HFFc6 (cell line): ENCODE measurements at places on chromosomes 4 and X.

DNA sequence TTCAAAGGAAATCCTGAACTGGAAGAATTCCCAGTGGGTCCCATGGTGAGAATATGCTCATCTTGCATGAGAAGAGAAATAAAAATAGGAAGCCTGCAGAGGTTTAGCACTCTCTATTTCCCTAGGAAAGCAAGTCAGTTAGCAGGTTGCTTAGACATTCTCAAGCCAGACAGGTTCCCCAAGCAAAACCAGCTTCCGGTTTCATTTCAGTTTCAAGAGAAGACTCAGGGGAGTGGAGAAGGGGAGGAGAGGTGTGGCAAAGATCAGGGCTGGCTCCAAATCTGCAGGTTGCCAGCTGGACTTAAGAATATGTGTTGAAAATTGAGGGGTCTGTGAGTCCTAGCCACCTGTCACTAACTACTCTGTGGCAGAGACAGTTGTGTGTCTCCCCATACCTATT is 107.5 kb downstream of the CLNK start:
- DNase-seq, result no peak

- no peak for DNase-seq
These were observed 45.7 kb upstream of the DHRSX start for GRCh38 chrX:2546496-2546895.

GRCh38 chr4:6415031-6415705 is 57.2 kb downstream of the PPP2R2C start:
- no peak for DNase-seq

- no peak for DNase-seq
These were observed 255.8 kb downstream of the OPHN1 start for GRCh38 chrX:68177542-68177941.

DNA sequence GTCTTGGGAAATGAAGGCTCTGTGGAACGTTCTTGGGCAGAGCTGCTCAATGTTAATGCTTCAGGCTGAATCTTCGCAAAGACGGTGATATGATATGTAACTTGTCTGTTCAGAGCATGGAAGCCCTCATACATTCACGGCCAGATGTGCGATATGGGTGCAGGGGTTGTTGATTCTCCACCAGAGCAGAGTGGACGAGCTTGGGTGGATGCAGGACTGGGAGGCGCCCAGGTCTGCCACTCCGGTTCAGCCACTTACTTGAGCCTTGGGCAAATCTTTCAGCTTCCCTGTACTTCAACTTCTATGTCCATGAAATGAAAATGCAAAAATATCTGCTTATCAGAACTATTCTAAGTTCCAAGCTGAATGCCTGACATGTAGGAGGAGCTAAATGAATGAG is 47.4 kb upstream of the MND1 start:
- DNase-seq, result no peak

DNA sequence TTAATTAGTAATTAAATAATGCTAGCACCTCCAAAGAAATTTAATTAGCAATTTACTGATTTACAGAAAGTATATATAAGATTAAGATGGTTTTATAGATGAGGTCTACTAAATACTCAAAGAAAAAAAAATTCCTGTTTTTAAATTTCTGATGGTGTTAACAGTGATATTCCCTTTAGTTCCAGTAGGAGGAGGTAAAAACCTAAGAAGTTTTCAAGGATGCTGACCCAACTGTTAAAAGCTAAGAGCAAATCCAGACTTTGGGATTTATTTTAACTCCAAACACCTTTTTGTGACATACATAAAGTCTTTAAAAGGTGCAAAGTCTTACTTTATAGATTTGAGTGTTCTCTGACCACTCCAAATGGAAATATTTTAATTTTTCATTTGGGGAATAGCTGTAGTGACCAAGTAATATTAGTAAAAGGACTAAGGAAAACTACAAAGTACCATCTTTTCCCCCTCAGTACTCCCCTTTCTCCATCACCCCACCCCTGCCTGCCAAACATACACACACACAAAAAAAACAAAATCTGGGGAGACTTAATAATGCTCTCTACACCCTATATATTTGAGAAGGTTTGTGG is 34.2 kb upstream of the CSN1S1 start:
- DNase-seq, result no peak

GRCh38 chrX:108292053-108292452 is 146.2 kb downstream of the COL4A6 start:
- DNase-seq, result no peak

DNA sequence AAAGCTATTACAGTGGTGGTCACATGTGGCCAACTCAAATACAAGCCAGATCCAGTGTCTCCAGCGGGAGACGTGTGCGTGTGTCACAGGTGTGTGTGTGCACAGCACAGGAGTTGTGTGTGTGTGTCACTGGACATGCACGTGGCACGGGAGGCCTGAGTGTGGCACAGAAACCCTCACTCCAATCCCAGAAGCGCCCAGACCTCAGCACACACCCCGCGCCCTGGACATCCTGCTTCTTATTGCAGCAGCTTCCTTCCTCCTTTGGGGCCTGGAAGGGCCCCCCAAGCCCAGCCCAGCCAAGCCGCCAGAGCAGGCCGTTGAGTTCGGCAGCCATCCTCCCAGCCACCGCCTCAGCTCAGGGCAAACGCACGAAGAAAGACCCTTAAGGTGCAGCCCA is 37.9 kb downstream of the ACOX3 start:
- DNase-seq, result no peak

- DNase-seq, result no peak
These were observed 174.0 kb upstream of the PRPS2 start for GRCh38 chrX:12617241-12617640.

DNA sequence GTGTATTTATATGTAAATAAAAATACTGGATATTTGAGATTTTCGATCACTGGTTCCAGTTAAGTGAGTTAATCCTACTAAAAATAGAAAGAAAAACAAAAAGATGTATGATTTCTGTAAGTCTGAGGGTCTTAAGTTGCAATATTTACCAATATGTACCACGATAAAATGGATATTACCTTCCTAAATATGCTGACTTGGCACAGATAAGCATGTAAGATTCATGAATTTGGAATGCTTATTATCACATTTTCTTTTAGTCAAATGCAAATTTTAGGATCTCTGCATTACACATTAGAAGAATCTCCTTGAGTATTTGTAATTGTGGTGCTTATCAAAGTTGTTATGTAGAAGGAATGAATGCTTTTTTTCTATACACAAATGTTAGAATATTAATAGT is 1018.3 kb upstream of the GRID2 start:
- no peak for DNase-seq

DNA sequence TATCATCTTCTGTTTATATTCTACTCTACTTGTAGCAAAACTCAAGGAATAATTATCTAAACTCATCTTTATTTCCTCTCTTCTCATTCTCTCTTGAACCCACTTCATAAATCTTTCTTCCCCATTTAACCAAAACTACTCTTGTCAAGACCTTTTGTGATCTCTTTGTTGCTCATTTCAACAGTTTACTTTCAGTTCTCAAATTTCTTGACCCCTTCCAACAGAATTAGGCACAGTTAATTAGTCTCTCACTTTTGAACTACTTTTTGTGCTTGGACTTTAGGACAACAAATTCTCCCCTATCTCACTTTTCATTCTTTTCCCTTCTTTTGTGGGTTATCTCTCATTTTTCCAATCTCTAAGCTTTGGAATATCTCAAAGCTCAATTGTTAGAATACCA is 27.4 kb upstream of the CAMK2D start:
- DNase-seq, result no peak

DNA sequence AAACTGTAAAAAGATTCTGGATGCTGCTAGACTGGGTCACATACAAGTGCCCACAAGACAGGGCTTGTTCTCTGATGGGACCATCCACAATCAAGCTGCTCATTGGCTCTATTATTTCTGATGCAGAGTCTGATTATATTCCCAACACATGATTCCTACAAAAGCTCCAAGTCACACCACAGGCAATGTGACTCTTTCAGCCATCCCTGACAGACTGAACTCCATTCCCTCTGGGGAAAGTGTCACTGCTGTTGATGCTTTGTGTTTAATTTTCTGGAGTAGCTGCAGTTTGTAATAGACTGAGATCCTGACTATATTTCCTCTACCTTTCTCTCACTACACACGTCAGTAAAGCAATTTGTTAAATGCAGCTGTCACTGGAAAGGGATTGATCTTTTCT is 55.4 kb upstream of the BCLAF3 start:
- no peak for DNase-seq

DNA sequence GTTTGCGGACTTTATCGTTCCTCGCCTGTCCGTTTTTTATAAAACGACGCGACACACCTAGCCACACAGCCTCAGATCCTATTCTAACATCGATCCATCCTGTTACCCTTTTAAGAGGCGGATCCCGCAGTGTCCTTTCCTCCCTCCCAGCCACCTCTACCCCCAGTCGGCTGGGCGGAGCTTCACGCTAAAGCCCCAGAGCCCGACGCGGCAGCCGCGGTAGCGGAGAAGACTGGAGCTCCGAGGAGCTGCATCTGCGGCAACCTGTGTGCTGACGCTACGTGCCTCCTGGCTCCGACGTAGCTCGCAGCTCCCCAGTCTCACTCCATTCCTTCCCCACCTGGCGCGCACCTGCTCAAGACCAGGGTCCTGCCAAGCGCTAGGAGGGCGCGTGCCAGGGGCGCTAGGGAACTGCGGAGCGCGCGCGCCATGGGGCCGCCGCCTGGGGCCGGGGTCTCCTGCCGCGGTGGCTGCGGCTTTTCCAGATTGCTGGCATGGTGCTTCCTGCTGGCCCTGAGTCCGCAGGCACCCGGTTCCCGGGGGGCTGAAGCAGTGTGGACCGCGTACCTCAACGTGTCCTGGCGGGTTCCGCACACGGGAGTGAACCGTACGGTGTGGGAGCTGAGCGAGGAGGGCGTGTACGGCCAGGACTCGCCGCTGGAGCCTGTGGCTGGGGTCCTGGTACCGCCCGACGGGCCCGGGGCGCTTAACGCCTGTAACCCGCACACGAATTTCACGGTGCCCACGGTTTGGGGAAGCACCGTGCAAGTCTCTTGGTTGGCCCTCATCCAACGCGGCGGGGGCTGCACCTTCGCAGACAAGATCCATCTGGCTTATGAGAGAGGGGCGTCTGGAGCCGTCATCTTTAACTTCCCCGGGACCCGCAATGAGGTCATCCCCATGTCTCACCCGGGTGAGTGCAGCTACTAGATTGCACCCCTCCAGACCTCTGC is at the start of gene RNF128:
TSS of gene RNF128 (plus strand) at position 217 of the 953 bp plus-strand sequence. CDS start at position 430, 213 bp downstream.
- DNase-seq, result no peak

DNA sequence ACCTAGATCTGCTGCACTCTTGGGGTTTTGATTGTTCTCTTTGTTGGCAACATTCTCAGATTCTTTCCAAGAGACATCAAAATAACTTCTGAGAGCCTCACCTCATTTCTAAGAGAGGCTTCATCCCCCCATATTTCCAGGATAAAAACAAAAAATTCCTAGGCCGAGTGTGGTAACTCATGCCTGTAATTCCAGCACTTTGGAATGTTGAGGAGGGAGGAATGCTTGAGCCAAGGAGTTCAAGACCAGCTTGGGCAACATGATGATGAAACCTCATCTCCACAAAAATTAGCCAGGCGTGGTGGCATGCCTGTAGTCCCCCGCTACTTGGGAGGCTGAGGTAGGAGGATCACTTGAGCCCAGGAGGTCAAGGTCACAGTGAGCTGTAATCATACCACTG is 477.0 kb downstream of the INPP4B start:
- DNase-seq, result no peak

DNA sequence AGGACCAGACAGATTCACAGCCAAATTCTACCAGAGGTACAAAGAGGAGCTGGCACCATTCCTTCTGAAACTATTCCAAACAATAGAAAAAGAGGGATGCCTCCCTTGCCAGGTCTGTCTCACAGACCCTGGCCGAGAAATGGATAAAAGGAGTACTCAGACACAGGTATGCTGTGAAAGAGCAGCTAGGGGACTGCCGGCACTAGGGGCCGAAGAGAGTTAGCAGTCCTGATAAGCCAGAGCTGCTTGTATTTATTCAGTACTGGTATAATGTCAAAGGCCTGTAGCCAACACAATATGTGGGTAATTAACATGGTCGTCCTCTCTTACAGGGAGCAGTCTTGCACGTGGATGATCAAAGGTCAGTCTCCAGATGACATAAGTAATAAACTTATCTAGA is 1042.1 kb upstream of the LCORL start:
- no peak for DNase-seq

- DNase-seq, result peak; percentile 62
These were observed 146.4 kb upstream of the EOLA2 start for GRCh38 chrX:150084496-150085229.

- DNase-seq, result no peak
These were observed 109.2 kb downstream of the FHDC1 start for GRCh38 chr4:153045111-153045982.

DNA sequence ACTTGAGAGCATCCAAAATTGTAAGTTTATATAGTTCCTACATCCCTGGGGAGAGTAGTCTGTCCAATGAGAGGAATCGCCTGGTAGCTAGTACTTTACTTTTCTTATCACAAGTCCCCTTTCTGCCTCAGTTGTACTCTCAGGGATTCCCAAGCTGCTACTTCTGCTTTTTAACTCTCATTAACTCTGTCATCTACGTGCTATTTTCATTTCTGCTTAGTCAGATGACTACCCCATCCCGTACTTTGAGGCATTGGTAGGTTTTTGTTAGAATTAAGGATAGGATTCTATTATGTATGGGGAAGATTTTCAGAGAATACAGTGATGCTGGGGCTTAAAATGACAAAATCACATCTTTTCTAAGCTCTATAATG is 24.7 kb downstream of the RBPJ start:
- DNase-seq, result no peak

DNA sequence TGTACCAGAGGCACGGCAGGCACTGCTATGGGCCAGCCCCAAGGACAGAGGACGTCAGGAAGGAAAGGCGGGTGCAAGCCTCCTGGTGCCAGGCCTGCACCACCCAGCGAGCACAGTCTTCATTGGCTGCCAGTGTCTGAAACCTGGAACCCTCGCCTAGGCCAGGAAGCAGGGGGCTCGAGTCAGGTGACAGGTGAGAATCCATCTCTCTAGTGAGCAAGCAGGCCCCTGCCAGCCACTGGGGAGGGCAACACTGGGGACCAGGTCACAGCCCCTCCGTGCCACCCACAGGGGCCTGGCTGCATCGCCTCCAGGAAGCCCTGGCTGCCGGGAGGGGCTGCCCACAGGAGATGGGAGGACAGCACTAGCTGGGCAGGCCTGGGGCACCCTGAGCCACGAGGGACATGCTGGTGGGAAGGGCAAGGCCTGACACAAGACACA is 6.9 kb upstream of the HAUS3 start:
- no peak for DNase-seq

DNA sequence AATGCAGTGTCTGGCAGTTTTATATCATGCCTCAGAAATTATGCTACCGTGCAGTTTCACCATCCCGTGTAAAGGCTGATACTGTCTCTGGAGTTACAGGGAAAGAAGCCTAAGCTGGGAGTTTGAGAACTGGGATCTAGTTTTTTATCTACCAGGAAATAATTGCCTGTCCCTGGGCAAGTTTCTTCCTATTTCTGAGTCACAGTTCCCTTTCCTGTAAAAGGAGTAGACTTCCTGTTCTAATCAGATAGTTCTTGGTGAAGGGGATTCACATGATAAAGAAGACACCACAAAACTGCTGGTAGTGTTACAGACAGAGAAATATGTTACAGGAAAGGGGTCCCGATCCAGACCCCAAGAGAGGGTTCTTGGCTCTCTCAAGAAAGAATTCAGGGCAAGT is 17.1 kb downstream of the HERC3 start:
- DNase-seq, result no peak

- DNase-seq, result no peak
These were observed 67.8 kb upstream of the SCML1 start for GRCh38 chrX:17669458-17669857.
